CMK (cell line): ENCODE measurements at places on chromosomes 2 and 18.

- no peak for DNase-seq
Observed at GRCh38 chr2:152492911-152493310, 157.9 kb downstream of the FMNL2 start.

- DNase-seq: no peak
Observed at GRCh38 chr2:80323610-80324009, 19.1 kb upstream of the LRRTM1 start.

GRCh38 chr2:236661762-236662110 is 92.1 kb downstream of the ACKR3 start:
- no peak for DNase-seq

- DNase-seq: no peak
Observed at GRCh38 chr2:182324665-182325064, 102.2 kb downstream of the PDE1A start.

DNA sequence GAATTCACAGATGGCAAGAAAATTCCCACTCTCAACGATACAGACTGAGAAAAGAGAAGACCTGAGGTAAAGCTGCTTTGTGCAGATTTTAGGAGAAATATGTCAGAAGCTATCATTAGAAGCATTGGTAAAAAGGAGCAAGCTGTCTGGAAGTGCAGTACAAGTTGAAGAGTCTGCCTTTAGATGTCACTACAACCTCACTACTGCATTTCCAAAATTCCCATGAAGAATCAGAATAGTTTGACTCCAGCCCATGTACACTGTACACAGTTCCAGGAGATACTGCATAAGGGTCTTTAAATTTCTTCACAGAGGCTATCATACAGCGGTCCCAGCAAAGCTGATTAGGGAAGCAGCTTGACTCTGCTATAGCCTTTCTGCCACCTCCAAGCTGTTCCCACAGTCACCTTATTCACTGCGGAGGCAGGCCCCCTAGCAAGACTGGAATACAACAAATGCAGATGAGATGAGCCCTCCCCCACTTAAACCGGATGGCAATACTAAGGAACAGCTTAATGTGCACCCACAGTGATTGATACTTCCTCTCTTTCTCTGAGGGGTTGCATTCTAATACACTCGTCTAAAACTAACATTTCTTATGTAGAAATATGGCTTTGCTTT is 527.4 kb downstream of the TMEM182 start:
- DNase-seq: no peak

- DNase-seq: no peak
Observed at GRCh38 chr18:33606621-33607020, 28.6 kb downstream of the ASXL3 start.

DNA sequence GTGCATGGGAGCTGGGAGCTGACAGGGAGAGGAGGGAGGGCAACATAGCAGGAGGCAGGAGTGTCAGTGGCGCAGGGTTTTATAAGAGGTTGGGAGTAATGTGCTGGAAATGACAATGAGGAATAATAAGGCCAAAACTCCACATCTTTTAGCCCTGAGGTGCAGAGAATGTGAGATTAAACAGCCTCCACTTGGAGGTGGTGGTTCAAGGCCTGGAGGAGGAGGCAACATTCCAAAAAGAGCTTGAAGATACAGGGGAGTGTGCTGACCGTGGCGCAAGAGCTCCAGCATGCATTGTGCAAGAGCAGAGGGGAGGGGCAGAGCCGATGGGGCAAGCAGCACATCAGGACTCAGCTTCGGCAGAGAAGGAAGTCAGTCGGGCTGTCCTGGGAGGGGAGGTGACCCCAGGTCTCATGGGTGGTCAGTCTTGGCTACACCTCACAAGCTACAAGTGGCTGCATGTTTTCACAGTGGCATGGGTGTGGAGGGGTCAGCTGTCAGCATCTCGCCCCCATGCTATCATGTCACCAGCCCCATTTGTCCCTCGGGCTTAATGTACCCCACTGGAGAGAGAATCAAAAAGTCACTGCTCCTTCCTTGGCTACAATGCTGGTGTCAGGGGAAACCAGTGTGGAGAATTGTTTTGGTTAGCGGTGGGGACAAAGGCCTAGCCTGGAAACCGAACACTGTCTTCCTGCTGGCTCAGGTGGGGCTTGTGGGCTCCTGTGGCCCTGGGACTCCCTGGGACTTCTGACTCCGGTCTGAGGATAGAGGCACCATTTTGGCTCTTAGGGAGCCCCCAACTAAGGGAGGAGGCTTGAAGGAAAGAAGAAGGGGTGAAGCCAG is 208.0 kb downstream of the ZFP36L2 start:
- DNase-seq: no peak

DNA sequence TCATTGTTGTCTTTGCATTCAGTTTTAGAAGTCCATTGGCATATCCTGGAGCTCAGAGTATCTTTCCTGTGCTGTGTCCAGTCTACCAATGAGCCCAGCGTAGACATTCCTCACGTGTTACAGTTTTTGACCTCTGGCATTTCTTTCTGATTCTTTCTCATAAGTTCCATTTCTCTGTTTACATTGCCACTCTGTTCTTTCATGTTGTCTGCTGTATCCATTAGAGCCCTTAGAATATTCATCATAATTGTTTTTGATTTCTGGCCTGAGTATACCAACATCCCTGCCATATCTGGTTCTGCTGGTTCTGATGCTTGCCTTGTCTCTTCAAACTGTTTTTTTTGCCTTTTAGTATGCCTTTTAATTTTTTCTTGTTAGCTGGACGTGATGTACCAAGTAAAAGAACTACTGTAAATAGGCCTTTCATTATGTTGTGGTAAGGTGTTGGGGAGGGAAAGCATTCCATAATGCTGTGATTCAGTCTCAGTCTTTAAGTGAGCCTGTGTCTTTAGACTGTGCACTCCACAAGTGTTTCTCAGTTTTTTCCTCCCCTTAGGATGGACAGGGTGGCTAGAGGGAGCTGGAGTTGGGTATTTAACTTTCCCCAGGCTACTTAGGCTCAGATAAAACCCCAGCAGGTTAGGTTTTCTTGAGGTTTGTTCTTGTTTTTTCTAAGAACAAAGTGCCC is 35.6 kb downstream of the CEP192 start:
- no peak for DNase-seq

GRCh38 chr18:48638896-48639771 is 100.3 kb downstream of the CTIF start:
- no peak for DNase-seq

GRCh38 chr2:98534761-98535160 is 73.6 kb downstream of the COA5 start:
- DNase-seq: no peak

DNA sequence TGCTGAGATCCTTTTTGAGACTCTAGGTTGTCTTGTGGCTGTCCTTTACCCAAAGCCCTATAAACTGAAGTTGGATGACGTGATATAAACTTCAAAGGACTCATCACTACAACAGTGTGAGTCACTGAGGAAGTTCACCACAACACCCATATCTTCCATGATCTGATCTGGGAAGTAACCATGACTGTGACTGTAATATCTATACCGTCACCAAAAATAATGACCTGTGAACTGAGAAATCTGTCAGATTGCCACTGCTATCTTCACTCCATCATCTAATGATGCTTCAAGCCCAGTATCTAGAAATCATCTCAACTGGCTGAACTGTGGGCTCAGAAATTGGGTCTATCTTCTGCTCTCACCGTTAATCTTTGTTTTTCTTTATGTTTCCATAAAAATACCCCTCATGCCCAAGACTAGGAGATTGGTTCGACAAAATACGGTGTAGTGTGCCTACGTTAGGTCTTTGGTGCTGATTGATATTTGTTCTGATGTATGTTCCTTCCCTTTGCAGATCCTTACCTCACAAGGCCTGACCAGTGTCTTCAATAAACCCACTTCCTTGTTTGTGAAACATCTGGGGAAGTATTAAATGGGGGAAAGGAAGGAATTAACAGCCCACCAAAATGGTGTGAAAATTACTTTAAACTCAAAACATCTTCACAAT is 78.2 kb downstream of the MYL12B start:
- no peak for DNase-seq

- DNase-seq: no peak
Observed at GRCh38 chr2:84077496-84077895, 381.6 kb downstream of the SUCLG1 start.
